ENCODE measurements at places on chromosomes 7 and 10. TPM values are rescaled to one million over a fixed set of nuclear protein-coding genes. Genes with fewer than 3 reads are reported as not detected.
A peak's percentile ranks its signal among the peaks of the same experiment; 100 is the strongest.

UTF1 gene
- total RNA-seq, result not detected

GNGT1 gene
- not detected for total RNA-seq

ZNF425 gene
- total RNA-seq, result 2.8 TPM

CYP2W1 gene
- not detected for total RNA-seq

- DNase-seq, result no peak
Observed at GRCh38 chr7:148699782-148700629, 1.3 kb downstream of the CUL1 start.

DNA sequence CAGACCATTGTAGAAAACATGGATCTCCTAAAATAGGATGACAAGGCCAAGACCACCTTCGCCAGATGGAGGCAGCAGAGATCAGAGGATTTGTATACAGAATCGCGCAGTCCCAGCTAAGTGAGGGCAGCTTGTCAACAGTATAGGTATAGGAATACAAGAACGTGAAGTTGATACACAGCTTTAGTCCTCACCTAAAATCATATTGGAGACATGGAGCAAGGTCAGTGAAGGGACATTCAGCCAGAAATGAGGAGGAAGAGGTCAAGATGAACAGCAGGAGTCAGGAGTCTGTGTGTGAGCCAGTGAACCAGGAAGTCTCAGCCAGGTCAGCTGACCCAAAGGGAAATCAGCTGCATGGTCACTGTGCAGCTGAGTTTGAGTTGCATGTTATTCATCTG is 263.4 kb upstream of the PRKCQ start:
- DNase-seq, result no peak

- DNase-seq, result no peak
Observed at GRCh38 chr7:74000489-74001149, 27.4 kb upstream of the ELN start.

GRCh38 chr10:11223507-11224140 is 206.0 kb downstream of the CELF2 start:
- DNase-seq, result no peak

- peak; percentile 13 for DNase-seq
Observed at GRCh38 chr7:23450518-23450917, 19.8 kb downstream of the IGF2BP3 start.

GRCh38 chr10:78181381-78182055 is 147.9 kb downstream of the RPS24 start:
- no peak for DNase-seq

- no peak for DNase-seq
Observed at GRCh38 chr7:31017032-31017675, 35.0 kb upstream of the ADCYAP1R1 start.

DNA sequence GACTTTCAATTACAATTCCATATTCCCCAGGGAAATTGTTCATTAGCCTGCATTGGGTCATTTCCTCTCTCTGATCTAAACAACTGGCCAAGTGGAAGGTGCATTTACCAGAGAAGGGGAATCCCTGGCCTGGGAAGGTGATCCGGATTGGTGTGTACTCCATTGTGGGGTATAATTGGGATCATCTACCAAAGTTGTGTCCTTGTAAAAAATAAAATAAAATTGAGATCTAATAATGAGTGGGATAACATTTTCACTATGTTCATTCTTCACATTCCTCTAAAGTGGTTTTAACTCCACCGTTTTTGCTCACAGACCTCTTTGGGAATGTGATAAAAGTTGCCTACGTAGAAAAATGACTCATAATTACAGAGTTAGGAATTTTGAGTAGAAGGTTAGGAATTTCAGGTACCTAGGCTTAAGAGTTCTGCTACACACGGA is 22.8 kb downstream of the ARL5B start:
- DNase-seq, result no peak

- peak; percentile 28 for DNase-seq
Observed at GRCh38 chr10:24707445-24707844, 16.2 kb downstream of the ARHGAP21 start.

- no peak for DNase-seq
Observed at GRCh38 chr7:79909176-79909575, 225.5 kb upstream of the GNAI1 start.

GRCh38 chr7:23530405-23530804 is 1.4 kb downstream of the TRA2A start:
- peak; percentile 33 for DNase-seq

GRCh38 chr10:104622598-104623209 is 18.4 kb upstream of the SORCS3 start:
- DNase-seq, result no peak

GRCh38 chr7:47478017-47478344 is 103.9 kb downstream of the TNS3 start:
- no peak for DNase-seq

- no peak for DNase-seq
Observed at GRCh38 chr10:108208732-108209131, 1044.2 kb upstream of the SORCS1 start.

DNA sequence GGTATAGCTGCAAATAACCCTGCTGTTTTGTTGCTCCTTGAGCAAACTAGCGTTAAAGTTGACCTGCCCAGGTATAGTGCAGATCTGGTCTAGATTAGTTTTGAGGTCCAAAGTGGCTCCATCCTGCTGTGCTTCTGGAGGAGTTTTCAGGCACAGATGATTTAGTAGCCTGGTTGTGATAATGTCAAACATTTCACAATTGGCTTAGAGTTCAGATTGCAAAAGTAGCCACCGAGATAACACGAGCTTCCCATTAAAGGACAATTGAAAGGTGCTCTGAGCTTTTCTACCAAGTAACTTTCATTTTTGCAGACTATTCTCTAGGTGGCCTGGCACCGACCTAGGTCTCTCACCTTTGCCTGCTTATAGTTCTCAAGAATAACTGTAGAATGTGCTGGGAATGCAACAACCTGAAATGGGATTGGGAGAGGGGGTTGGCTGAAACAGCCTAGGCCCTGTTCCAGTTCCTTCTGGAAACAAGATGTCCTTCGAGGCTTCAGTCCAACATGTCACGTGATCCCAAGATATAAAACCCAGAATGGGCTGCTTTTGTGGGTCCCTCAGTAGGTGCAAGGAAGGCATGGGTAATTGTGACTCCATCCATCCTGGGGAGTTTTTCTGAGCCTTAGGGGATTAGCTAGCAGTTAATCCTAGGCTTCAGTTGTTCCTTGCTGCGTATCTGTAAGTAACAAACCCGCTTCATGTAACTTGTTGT is 201.0 kb downstream of the CHRM2 start:
- no peak for DNase-seq

DNA sequence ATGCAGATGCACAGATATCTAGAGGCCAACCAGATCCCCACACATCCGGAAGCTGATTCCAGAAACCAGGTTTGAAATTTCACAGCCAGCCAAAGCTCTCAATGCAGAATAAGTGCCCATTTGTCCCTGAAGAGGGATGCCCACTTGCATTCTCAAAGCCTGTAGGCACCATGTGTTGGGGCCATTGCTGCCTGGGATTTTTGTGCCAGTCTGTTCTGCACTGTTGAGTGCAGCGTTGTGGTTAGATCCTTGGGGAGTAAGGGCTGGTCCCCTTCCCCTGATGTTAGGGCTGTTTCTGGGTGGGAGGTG is 62.4 kb downstream of the EEPD1 start:
- DNase-seq, result no peak

DNA sequence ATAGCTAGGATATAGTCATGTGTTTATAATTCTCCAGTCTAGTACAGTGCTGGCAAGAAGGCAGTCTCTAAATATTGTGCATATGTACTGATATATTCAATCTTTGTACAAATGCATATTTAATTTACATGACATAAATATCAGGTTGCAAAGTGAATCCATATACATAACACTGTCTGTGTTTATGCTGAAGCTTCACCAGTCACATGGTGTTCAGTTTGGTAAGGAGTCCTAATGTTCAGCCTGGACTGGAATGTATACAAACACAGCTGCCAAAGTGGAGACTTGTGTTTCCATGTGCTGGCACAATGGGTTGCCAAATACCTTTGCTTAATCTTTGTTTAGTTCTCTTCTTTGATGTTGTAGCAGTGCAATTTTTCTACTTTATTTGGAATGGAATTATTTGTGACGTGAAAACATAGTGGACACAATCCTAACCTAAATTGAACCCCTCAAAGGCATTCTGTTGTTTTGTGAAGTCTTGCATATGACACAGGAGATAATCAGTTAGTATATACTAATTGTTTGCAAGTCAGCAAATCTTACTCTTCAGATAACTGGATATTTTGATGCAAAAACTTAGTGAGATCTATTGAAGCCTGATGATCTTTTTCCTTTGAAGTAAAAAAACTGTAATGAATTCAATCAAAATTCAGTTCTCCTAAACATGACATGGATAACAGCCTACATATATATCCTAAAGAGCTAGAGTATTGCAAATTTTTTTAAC is 17.3 kb upstream of the ARL4A start:
- DNase-seq, result no peak

DNA sequence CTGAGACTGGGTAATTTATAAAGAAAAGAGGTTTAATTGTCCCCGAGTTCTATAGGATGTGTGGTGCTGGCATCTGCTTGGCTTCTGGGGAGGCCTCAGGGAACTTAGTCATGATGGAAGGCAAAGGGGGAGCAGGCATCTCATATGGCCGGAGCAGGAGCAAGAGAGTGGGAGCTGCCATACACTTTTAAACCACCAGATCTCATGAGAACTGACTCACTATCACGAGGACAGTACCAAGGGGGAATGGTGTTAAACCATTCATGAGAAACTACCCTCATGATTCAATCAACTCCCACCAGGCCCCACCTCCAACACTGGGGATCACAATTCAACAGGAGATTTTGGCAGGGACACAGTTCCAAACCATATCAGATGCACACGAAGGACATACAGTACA is 199.9 kb upstream of the DPP6 start:
- DNase-seq, result no peak

GRCh38 chr7:1748076-1748838 is 78.2 kb downstream of the ELFN1 start:
- no peak for DNase-seq

DNA sequence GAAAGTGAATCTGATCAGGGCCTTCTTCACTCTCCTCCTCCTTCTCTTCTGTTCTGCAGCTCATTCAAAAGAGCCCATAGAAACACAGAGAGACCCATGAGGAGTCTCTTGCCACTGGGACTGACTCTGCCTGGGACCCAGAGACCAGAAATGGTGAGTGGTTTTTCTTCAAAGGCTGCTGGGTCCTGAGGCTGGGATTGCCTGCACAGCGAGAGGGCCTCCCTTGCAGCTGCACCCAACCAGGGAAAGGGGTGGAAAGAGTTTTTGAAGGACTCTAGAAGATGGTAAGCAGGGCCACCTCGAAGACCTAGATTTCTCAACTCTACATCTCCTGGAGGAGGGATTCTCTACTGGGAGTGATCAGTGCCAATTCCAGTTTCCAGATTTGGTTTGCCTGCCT is 15.5 kb upstream of the HOXA13 start:
- no peak for DNase-seq
